ENCODE measurements at places on chromosomes 11 and 22. TPM values are rescaled to one million over a fixed set of nuclear protein-coding genes. Genes with fewer than 3 reads are reported as not detected.
A peak's percentile ranks its signal among the peaks of the same experiment; 100 is the strongest.

The CHRM1 gene
- not detected for total RNA-seq

The HPX gene
- 2.8 TPM for total RNA-seq

The USP2 gene
- total RNA-seq = 13.7 TPM

The RFPL3 gene
- not detected for total RNA-seq

The OR56A1 gene
- total RNA-seq = 0.13 TPM

The FADS2 gene
- total RNA-seq = 140 TPM

The FAM76B gene
- 45.6 TPM for total RNA-seq

The POTEH gene
- not detected for total RNA-seq

The GLYATL1 gene
- total RNA-seq = not detected

The CREBZF gene
- total RNA-seq = 57.8 TPM

The CDC42BPG gene
- total RNA-seq = 0.58 TPM

DNA sequence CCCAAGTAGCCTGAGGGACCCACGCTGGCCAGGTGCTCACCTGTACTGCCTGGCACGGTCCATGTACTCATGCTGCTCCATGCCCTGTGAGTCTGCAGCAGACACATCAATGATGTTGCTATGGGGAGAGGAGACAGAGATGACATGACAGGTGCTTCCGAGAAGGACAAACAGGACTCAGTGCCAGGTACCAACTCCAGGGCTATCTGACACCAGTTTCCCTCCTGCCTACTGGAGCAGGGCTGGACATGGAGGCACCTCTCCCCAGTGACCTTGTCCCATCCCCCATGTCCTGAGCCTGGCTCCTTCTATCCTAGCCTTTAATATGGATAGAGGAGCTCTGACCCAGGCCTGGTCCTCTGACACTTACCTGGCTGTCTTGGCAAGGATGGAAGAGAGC lies 4.4 kb downstream of the LAMTOR1 start:
- no peak for DNase-seq

- DNase-seq = no peak
Observed at GRCh38 chr11:93084727-93085505, 112.9 kb downstream of the SLC36A4 start.

DNA sequence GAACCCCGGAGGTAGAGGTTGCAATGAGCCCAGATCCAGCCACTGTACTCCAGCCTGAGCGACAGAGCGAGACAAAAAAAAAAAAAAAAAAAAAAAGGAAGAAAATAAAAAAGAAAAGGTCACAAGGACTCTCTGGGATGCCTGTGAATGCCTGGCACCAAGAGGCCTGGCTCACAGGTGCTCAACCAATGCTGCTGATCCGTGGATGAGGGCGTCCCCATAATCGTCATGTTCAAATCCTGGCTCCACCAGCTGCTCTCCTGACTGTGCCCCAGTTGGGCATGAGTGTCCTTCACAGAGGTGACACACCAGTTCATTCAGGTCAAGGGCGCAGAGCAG lies 645 bp upstream of the GAS2L1 start:
- DNase-seq = no peak

DNA sequence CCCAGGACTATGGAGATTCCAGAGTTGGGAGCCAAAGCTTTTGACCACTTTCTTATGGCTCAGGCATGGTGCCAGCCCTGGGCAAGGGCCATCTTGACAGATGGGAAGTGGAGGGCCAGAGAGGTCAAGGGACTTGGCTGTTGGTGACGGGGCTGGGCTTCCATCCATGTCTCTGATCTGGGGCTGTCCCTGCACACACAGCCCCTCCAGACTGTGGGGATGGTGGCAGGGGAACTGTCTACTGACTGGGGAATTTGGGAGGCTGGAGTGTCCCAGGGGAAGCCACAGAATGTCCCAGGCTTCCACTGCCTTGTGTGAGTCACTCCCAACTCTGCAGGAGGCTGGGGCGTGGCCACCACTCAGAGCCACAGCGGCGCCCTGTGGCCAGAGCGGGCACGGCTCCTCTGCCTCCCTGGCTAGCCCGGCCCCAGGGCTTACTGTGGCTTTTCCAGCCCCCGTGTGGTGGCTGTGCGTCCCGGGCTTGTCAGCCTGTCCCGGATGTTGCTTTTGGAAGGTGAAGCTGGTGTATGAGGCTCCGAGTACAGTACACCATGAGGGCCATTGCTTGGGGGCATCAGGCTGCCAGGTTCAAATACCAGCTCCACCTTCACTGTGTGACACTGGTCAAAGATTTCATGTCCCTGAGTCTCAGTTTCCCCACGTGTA lies 19.6 kb downstream of the C22orf23 start:
- peak; percentile 89 for DNase-seq

DNA sequence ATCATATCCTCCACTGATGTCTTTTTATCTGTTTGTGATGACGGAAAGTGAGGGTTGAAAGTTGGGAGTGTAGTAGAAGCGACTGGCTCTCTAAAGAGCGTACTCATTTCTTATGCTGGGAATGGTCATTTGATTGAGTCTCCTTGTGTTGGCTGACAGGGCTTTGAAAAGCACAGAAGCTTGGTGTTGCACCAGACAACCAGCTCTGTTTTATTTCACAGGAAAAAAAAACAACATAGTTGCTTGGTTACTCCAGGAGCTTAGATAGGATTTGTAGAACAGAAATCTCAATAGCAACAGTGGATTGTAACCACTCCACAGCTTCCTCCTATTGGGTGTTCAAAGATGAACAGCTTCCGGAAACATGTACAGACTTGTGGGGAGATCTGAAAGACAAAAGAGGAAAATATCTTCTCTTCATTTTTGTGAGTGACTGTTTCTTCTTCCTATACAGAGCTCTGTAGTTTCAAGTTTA lies 2.7 kb downstream of the RBM14 start:
- DNase-seq = no peak

DNA sequence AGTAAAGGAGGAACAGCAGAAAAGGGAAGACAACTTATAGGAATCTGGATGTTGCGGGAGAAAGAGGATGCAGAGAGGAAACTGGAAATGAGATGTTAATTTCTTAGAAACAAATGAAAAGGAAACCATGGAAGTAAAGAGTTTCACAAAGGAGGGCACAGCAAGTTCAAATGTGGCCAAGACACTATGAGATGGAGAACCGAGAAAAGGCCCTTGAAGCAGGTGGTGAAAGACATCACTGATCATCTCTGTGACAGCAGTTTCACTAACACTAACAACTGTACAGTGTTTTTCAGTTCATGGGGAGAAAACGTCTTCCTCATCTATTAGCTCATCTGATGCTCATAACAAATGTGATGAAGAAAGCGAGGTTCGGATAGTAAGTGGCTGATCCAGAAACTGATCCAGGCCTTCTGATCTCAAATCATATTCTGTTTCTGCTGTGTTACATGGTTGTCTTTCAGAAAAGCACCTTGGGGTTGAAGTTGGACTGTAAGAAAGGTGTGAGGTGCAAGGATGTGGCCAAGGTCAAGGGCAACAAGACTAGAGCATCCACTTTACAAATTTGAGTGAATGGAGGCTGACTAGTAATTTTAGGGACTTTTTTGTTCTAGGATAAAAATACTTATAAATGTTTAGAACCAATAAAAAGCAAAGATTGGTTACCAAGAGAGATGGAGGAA lies 492.1 kb upstream of the CADM1 start:
- no peak for DNase-seq

DNA sequence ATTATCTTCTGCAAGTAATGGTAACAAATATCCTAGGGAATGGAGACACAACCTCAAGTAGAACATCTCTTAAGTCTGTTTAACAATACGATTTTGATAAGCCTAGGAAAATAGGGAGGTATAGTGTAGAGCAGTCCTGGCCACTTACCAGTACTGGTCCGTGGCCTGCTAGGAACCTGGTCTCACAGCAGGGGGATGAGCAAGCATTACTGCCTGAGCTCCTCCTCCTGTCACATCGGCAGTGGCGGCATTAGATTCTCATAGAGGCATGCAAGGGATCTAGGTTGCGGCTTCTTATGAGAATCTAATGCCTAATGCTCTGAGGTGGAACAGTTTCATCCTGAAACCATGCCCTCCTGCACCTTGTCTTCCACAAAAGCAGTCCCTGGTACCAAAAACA lies 4.4 kb downstream of the OR51V1 start:
- DNase-seq = no peak

DNA sequence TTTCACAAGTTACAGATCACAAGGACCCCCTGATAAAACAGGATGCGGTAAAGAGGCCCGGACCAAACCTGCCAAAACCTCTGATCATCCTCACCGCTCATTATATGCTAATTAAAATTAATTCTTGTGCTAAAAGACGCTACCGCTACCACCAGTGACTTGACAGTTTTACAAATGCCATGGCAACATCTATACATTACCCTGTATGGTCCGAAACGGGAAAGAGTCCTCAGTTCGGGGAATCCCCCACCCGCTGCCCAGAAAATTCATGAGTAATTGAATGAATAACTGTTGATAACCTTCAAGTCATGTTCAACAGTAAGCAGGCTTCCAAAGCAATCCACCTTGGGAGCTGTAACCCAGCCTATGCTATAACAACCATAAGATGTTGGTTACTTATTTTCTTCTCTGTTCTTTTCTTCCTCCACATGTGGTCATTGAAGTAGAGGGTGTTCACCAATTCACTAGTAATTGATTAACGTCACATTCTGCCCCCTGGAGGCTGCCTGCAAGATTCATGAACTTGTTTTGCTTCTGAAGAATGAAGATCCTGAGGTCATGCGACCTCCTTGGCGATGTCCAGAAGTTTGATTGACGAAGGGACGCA lies 20.6 kb downstream of the APOBEC3H start:
- no peak for DNase-seq

DNA sequence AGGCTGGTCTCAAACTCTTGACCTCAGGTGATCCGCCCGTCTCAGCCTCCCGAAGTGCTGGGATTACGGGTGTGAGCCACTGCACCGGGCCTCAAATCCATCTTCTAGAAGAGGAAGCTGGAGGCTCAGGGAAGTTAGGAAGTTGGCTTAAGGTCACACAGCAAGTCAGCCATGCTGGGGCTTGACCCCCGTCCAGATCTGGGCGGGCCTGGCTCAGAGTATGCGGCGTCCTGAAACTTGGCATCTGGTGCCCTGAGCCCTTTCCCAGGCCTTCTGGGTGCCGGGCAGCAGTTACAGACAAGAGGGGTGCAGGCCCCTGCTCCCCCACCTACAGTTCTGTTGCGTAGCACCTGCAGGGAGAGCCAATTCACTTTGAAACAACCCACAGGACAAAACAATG lies 11.2 kb downstream of the MPPED1 start:
- DNase-seq = no peak
